ENCODE measurements at places on chromosomes 6 and 20.

DNA sequence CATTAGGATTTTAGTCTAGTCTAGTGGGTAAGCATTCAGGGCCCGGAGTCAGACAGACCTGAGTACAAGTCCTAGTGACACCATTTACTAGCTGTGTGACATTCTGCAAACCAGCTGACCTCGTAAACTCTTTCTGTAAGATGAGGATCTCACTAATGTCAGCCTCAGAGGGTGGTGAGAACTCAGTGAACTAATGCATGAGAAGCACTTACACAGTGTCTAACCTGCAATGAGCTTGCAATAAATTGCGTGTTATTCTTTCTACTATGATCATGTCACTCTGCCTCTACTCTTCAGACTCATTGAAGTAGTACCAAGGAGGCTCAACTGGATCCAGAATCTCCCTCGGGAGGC lies 41.1 kb upstream of the ZNF831 start:
- no peak for DNase-seq

GRCh38 chr6:125791151-125791819 lies 525 bp downstream of the NCOA7 start:
- no peak for DNase-seq

DNA sequence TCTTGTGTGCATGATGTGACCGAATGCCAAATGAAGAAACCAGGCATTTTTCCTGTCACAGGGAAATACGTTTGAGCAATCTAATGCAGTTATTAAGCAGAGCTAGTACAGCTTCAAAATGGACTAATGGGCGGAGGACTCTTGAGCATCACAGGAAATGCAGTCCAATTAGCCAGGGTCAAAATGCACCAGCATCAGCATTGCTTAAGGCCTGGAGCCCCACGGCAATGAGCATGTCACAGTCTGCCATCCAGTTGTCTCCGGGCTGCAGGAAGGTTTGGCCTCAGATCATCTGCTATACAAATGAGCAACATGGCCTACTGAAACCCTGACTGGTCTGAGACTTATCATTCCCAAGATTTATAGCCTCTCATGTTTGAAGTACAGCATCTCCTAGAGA lies 652.1 kb upstream of the SLC35B3 start:
- no peak for DNase-seq

DNA sequence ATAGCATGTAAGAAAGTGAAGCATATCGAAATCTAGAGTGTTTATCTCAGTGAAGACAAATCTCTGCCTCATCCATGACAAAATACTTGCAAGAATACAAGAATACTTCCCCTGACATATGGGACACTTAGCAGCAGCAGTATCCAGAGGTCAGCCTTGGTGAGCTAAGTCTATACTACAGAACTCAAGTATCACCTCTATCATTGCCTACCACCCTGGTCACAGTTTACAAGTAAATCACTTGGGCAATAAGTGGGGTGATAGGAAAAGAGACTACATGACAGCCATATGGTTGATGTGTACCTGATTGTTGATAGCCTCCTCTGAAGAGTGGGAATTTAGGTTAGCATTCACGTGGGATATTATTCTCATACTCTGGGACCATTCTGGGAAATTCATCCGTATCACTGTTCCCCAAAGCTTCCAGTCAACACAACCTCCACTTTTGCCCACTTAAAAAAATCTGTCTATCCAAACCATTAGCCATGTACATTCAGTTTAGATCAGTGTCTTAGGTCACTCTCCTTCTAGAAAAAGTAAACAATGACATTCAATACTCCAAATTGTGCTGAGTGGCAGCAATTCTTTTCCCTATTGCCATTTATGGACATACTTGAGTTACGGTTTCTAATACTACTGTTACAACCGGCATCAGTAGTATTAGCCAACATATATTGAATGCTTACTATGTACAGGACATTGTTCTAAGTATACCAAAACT lies 118.2 kb upstream of the PRSS16 start:
- DNase-seq: no peak
